NCI-H69 (cell line): ENCODE measurements at places on chromosomes 5 and 9.

DNA sequence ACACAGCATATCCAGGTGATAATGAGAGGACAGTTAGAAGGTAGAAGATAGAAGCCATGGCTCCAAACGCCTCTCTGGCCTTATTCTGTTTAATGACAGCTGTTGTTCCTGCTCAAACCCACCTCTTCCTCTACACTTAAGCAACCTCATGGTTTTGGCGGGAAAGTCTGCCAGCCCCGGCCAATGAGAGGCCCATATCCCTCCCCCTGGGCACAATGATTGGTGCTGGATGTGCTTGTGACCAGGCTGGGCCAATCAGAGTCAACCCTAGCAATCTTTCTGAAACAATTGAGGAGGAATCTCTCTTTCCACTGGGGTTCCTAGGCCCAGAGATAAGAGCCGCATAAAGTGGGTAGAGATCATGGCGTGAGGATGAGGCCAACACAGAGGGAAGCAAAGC is 4.8 kb upstream of the GFI1B start:
- DNase-seq: no peak

DNA sequence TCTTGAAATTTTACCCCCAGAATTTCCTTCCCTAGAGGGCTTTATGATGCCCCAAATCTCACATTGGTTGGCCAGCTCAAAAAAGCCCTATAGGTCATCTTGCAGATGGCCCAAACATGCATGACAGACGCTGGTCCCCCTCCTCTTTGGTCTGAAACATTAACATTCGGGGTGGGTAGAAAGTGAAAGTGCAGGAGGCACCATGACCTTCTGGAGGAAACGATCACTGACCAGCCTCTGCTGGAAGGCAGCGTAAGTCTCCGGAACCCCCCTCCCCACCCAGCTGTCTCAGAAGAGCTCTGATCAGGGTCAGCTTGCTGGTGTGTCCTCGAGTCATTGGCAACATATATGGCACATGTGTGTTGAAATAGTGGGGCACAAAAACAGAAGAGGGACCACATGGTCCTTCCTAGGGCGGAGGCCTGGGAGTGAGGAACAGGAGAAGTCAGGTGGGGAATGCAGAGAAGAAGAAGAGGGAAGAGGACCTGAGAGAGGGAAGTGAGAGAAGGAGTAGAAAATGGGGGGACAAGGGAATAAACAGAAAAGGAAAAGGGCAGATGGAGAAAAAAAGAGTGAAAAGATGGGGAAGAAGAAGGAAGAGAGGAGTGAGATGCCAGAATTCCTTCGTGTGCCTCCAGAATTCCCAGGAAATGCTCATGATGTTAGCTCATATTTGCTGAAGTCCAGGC is 46.2 kb downstream of the IL31RA start:
- DNase-seq: no peak

DNA sequence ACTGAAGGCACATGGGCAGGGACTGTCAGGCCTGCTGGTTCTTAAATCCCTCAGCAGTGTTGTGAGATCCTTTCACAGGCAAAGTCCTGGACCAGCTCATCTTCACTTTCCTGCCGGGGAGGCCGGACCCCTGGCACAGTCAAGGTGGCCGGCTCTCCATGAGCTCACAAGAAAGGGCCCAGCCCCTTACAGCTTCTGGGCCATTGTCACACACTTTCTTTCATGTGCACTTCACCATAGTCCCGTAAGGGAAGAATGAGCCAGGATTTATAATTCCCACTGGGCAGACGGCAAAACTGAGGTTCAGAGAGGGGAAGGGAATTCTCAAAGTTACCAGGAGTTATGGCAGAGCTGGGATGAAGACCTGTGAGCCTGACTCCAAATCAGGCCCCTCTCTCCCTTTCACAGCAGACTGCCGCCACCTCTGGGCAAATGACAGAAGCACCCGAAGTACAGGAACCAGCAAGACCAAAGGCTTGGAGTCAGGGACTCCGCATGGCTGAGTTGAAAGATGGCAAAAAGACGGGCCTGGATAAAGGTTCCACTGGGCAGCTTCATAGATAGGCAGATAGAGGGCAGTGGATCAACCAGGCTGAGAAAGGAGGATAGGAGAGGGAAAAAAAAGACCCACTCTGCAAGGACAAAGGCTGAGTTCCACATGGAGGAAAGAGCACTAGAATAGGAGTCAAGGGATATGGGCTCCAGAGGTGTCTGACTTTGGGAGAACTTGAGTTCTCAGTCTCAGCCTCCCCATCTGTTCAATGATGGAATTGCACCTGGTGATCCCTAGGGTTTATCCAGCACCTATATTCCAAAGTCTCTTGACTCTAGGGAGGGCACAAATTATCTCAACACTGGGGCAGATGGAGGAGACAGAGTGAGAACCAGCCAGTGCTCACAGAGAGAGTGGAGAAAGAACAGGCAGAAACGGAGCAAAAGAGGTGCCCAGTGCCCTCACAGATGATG is 128.7 kb downstream of the PAX5 start:
- peak; percentile 47 for DNase-seq

DNA sequence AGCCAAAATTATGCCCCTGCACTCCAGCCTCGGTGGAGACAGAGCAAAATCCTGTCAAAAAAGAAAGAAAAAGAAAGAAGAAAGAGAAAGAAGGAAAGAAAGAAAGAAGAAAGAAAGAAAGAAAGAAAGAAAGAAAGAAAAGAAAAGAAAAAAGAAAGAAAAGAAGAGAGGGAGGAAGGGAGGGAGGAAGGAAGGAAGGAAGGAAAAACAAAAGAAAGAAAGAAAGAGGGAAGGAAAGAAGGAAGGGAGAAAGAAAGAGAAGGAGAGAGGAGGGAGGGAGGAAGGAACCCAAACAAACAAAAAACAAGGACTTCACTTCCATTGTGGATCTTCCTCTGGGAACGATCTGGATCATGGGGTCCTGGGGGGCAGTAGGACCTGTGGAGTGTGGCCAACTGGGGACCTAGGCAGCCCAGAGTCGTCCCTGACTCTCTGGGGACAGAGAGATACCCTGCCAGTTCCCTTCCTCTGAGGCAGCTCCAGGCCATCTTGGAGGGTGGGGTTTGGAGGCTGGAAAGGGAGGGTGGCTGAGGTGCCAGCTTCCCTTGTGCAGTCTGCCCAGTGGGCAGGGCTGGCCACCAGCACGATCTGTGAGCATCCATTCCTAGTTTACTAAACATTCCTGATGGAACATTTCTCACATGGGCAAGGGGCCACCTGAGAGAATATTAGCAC is 216.8 kb downstream of the PAX5 start:
- peak; percentile 25 for DNase-seq

DNA sequence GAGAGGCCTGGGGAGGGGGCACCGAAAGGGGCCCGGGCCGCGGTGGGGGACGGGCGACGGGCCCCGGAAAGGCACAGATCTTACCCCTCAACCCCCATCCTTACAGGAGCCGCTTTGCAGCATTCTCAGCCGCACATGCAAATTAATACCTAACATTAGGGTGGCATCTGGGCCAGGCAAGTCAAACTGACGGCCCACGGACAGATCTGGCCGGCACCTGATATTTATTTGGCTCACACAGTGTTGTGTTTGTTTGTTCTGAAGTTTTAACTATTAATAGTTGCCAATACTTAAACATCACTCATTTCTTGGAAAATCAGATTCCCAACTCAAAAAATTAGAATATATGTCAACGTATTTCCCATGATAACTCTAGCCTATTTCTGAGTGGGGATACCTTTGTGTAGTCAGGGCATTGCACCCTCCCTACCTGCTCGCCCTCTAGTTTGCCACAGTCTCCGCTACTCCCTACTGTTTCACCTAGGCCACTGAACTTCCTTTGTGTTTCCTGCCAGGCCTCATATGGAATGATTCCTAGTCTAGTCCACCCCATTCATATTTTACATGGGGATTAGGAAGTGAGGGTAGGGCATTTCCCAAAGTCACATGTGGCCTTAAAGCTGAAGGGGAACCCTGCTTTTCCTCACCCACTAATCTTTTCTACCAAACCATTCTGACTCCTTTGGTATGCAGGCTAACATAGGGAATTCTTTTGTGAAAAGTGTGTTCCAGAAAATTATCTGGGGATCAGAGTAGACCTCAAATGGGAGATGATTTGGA is 71.9 kb upstream of the LARP1 start:
- DNase-seq: peak; percentile 48

DNA sequence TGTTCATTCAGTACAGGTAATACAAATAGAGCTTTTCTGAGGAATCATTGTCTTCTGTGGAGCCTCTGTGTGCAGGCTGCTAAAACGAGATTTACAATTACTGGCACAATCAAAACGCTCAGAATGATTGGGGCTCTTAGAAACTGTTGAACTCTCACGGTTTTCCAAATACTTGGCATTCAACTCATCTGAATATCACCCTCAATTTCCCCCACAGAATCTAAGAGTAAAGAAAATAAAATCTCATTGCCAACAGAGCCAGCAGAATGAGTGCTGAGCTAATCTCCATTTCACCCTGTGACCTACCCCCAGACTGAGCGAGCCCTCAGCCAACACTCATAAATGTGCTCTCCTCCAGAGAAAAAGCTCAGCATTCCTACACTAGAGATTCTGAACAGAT is 35.3 kb upstream of the TMED7 start:
- no peak for DNase-seq

- DNase-seq: no peak
Measured at GRCh38 chr9:127614961-127615360, 2.9 kb downstream of the STXBP1 start.

DNA sequence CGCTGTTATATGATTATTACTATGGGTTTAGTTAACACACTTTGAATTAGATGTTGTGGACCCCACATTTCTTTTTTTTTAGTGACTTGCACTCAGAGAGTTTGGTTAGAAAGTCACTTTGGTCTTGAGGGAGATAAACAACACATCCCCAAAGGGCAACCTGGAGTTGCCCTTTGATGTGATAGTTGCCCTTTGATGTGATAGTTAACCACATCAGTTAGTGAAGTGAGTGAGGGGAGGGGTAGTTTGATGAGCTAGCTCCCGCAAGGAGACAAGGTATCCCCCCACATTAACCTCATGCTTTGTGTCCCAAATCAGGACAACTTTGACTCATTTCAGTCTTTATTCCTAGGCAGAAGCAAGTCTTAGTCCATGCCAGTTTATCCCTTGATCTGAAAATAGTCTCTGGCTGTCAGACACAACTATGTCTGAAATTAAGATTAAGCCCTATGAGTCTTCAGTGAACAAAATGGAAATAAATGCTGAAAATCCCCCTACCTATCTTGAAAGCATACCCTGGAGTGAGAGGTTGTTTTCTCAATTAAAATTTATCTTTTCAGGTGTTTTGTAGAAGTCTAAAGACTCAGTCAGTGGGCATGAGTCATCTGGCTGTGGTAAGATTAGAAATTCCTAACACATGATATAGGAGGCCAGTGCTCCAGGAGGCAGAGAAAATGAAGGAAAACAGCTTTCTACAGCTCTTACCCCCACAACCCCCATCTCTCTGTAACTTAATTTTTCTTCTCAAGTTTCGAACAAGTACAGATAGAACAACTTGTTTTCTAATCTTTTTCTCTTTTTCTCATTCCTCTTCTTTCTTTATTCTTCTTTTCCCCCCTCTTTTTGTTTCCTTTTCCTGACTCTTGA is 208.9 kb upstream of the DMRTA1 start:
- DNase-seq: no peak

DNA sequence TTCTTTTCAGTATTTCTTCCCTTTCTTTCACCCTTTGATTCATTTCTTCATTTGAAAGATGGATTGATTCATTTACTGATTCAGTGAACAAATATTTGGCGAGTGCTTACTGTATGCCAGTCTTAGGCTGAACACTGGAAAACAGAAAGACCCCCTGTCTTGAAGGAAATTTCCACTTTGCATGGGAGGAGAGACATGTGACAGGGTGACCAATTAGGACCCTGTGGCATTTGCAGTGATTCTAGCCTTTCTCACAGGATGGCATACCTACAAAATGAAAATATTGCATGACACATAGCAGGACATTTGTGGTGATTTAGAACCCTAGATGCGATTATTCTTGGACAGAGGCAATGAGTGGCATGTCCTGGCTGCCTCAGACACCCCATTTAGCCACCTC is 407.2 kb upstream of the SGCD start:
- no peak for DNase-seq

DNA sequence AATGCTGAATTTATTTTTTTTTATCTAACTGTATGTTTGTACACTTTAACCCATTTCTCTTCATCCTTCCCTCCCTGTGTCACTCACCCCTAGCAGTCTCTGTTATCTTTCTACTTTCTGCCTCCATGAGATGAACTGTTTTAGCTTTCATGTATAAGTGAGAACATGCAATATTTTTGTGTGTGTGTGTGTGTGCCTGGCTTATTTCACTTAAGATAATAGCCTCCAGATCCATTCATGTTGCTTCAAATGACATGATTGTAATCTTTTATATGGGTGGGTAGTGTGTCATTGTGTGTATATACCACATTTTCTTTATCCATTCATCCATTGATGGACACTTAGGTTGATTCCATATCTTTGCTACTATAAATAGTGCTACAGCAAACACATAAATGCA is 1023.9 kb downstream of the TLE1 start:
- DNase-seq: no peak

- DNase-seq: no peak
Measured at GRCh38 chr5:13107537-13107936, 837.0 kb downstream of the DNAH5 start.

GRCh38 chr5:157502143-157502647 is 42.2 kb downstream of the NIPAL4 start:
- no peak for DNase-seq

DNA sequence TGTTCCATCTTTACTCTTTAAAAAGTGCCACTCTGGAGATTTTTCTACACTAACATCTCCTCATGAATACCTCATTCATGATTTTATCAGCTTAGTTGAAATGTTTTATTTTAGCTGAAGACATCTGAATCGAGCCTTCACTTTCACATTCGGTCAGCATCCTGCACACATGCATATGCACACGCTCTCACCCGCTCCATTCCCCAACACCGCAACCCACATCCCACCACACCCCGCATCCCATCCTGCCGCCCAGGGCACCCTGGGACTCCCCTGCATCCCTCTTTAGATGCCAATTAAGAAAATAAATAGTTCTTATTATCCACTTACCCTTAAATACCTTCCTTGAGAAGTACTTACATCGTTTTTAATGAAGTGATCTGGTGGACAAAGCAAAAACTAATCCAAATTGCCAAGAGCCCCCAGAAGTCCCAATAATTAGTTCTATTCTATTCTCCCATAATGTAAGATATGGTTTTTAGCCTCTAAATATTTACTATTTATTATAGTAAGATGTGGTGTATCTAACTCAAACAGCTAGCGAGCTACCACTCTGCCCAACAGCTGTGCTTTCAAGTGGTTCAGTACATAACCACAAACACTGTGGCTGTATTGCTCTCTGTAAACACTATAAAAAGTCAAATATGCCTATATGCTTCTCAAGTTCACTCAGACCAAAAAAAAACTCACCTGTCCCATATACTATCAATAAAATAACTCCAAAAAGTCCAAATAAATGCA is 38.2 kb downstream of the GZMK start:
- DNase-seq: no peak

DNA sequence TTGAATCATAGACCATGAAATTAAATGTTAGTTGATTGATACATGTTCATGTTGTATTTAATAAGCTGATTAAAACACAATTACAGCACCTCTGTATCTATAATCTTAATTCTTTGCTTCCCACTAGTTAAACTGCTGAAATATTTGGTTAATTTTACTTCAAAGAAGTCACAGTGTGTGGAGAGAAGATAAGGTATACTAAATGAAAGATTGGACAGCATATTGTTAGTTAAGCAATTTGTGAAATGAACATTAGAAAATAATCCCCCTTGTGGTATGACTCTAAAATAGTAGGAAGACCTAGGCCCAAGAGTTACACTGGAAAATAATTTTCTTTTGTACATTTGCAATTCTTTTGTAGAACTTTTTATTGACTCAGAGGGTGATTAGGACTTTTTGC is 30.3 kb downstream of the MAN2A1 start:
- no peak for DNase-seq
